ENCODE measurements at places on chromosomes 13 and 19.

GRCh38 chr19:1046117-1046626 is 6.3 kb downstream of the ABCA7 start:
- no peak for DNase-seq

DNA sequence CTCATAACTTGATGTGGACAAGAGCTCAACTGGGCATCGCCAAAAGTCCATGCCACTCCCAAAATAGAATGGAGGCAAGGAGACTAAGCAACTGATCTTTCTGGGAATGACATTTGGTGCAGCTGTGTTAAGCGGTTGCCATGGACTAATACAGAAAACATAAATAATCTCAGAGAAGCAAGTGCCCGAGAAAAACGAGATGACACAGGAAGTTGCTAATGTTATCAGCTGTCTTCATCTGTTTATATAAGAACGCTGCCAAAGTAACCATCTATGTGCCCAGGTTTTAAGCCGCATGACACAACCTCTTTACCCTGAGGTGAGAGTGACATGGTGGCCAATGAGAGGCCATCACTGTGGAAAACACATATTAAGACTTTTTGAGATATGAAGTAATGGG is 54.9 kb upstream of the SACS start:
- DNase-seq, result no peak

GRCh38 chr19:48461982-48462655 is 6.7 kb downstream of the KCNJ14 start:
- no peak for DNase-seq

- DNase-seq, result no peak
Measured at GRCh38 chr19:30880151-30880550, 469.1 kb downstream of the TSHZ3 start.

DNA sequence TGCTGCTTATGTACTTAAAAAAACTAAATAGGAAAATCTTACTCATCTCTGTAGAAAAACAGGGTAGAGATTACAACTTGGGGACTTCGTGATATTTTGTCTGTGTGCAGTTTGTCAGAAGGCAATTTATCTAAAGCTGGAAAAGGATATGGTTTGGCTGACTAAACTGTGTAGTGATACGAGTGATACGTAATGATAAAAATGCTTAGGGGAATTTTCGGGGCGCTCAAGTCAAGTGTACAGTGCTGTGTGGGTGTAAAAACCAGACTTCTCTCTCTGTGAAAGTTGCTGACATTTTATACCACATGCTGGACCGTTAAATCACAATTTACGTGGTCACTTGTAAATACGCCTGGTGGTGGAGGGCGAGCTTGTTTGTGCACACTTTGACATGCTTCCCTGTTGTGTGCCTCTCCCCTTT is 221.7 kb downstream of the KCNRG start:
- DNase-seq, result no peak

DNA sequence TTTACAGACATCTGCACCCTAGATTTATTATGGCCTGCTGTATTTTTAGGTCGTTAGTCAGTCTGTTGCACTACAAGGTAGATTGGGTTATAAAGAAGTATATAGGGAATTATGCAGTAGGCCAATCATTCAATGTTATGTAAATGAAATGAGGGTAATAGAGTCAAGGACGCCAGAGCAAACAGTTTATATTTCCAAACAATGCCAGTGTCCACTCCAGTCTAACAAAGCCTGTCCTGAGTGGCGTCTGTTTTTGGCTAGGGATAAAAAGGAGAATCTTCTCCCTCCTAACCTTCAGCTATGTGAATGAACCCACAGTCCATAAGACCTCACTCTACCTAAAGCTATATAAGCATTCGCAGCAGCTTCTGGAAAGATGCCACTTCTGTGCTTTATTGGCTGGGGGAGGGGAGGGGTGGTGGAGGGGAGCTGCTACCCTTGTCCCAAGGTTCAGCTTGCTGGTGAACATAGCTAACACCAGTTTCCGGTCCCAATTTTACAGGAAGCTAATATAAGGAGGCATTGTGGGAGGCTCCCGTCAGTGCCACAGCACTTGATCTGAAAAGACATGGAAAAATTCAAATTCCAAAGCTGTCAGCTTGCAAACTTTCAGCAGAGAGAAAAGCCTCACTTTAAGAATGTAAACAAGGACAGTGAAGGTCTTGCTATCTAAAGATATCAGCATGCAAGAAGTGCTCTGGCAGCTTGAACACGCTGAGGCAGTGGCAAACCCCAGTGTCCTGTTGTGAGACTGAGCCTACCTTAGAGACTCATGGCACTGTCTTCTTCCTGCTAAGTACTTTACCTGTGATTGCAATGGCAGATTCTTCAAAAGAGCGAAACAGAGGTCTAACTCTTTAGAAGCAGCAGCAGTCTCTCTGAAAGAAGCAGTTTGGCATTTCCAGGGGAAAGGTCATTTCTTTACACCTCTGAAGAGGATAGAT is 369.9 kb downstream of the PCDH9 start:
- DNase-seq, result no peak

- no peak for DNase-seq
Measured at GRCh38 chr19:28242317-28242927, 970.5 kb downstream of the UQCRFS1 start.

DNA sequence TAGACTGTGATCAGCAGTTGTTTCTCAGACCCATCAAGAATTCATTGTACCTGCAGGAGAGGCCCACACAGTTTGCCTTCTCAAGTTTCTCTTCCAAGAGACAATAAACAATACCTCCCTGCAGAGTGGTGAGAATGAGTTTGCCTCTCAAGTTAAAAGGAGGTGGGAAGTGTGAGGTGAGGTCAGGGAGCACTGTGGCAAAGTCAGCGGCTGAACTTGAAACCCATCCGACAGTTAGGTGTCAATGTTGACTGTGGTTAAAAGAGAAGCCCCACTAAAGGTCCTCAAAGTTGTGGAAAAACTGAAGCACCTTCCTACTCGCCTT is 72.9 kb upstream of the TSC22D1 start:
- no peak for DNase-seq

DNA sequence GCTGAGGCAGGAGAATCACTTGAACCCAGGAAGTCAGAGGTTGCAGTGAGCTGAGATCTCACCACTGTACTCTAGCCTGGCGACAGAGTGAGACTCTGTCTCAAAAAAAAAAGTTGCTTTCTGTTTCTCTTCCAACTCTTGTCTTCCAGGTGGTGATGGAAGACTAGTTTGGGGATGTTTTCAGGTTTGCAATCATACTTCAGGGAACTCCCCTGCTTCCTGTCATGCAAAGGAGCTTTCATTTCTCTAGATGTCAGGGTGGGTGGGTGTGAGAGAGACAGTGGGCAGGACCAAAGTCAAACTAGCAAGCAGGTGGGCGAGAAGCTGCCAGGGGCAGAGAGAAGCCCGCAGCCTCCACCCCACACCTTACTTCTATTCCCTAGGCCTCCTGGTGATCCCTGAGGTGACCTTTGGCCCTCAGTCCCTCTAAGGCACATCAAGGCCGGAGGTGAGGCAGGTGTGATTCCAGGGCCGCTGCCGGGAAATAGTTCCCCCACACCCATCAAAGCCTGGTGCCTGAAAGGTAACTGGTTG is 25.7 kb downstream of the CCNE1 start:
- no peak for DNase-seq

DNA sequence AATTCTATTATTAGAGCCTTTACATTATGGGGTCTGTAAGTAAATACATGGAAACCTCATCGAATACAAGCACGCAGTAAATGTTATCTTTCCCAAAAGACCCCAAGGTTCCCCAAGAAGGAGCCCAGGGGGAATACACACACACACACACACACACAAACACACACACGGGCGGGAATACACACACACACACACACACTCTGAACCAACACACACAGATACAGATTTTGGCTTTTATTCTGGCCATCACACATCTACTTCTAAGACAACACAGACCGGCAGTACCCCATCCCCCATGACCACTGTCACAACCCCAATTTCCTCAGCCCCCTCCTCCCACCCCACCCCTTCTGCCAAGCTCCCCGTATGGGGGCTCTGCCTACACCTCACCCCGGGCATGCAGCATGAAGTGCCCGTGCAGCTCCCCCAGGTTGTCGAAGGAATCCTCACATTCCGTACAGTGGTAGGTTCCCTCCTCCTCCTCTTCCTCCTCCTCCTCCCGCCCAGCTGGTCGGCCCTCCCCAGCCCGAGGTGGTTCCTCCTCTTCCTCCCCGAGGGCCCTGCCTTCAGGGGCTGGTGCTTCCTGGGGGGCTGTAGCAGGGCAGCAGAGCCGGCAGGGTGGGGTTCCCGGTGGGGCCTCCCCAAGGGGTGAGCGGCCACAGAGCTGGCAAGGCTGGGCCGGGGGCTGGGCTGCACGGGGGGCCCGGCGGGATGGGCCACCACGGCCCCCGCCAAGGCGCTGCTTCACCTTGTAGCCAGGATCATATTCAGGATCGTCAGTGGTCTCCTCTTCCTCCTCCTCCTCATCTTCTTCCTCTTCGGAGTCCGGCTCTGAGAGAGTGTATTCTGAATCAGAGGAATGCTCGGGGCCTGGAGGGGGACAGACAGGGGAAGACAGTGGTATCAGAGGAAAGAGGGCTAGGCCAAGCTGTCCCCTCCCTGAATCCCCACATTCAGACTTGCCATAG is 4.4 kb upstream of the SRRM5 start:
- DNase-seq, result no peak

- no peak for DNase-seq
Measured at GRCh38 chr19:5664515-5664914, 15.8 kb downstream of the MICOS13 start.

DNA sequence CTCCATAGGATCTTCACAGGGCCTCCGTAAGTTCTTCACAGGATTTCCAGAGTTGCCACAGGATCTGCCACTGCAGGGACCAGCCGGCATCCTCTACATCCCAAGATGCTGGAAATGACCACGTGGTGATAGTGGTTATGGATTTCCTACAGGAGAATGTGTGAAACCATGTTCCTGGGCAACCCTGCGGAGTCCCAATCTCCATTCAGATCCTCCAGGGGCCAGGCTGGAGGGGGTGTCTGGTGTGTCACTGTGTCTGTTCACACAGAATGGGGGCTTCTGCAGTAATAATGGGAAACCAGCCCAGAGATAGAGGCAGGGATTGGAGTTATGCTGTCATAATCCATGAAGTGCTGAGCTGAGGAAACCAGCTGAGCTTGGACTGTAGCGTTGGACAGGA is 8.6 kb downstream of the LILRA6 start:
- no peak for DNase-seq

- DNase-seq, result no peak
Measured at GRCh38 chr13:39144391-39144790, 106.1 kb downstream of the NHLRC3 start.

DNA sequence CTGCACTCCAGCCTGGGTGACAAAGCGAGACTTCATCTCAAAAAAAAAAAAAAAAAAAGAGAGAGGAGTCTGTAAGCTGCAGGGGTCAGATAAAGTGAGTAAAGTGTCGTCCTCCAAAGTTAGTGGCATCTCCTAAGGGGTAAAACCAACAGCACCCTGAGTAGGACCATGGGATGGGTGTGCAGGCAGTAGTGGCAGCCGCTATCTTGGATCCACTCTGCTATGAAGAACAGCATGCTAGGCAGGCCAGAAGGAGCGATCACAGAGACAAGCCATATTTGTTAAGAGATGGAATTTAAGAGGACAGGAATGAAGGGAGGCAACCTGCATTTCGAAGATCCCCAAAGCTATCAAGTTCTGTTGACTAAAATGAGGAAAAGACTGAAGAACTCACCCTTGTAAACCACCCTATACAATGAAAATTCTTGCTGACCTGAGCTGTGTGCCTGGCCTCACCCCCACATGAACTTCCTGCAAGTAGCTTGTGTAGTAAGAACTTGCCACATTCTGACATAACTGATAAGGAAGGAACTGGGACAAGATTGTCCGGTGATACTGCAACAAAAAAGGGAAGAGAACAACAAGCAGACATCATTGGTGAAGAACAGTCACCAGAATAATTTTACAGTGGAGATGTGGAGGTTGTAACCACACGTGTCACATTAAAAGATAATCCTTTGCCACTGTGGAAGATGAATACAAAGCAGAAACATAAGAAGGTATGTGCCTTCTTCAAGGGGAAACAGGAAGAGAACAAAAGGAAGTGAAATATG is 16.2 kb downstream of the DPY19L3 start:
- DNase-seq, result no peak

- no peak for DNase-seq
Measured at GRCh38 chr13:106089261-106089980, 446.0 kb downstream of the EFNB2 start.

DNA sequence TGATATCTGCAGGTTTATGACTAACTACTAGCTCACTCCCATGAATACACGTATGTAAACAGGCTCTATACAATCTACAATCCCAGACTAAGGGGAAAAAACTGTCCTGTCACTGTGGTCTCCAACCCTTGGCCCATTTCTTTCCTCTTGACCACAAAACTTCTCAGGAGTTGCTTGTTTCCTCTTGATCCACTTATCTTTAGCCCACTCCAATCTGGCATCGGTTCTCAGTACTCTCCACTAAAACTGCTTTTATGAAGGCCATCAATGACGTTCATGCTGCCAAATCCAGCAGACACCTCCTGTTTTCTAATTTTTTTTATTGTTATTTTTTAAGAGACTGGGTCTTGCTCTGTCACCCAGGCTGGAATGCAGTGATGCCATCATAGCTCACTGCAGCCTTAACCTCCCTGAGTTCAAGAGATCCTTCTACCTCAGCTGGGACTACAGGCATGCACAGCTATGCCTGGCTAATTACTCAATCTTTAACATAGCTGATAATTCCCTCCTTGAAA is 31.9 kb upstream of the USPL1 start:
- no peak for DNase-seq

DNA sequence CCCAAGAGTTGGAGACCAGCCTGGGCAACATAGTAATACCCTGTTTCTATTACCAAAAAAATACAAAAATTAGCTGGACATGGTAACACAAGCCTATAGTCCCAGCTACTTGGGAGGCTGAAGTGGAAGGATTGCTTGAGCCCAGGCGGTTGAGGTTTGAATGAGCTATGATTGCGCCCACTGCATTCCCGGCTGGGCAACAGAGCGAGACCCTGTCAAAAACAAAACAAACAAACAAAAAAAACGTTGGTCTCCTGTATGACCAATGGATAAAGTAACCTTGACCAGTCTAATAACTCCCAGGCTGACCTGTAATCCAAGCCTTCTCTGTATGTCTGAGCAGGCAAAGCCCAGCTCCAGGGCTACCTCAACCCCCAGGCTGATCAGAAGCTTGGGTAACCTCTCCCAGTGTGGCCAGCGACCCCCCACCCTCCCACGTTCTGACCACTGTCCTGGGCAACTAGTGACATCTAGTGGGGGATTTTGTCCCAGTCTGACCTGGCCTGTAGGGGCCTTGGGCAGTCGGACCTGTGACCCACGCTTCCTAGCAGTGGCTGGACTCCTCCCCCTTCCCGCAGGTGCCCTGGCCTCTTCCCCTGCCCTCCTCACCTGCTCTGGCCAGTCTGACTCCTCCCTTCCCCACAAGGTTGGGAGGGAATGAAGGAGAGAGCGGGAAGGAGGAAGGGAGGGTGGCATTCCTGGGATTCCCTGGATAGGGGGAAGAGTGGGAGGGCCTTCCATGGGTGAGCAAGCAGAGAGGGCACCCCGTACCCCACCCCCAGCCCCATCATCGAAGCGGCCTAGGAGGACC is 1.0 kb upstream of the BCAM start:
- no peak for DNase-seq
